WERI-Rb-1 (cell line): ENCODE measurements at places on chromosomes 2 and 18.

GRCh38 chr2:136917411-136917881 lies 152.1 kb downstream of the THSD7B start:
- DNase-seq: peak; percentile 83

- no peak for DNase-seq
Measured at GRCh38 chr2:46647766-46648742, 168.7 kb downstream of the TMEM247 start.

DNA sequence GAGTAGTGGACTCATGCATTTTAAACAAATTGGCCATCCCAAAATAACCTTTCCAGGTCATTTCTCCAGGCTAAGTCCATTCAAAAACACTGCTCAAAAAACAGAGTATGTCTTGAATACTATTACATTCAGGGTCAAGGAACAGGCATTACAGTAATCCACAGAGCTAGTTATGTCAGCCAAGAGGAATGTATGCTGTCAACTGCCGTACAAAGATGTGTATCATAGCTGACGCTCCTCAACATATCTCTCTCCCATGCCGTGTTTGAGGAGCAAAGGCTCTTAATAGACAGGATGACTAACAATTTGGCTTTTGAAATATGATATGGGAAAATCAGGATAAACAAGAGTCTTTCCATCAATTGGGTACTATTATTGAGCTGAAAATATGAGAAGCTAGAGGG lies 68.8 kb upstream of the KCTD1 start:
- no peak for DNase-seq

GRCh38 chr2:11870584-11870983 lies 124.2 kb downstream of the LPIN1 start:
- no peak for DNase-seq

DNA sequence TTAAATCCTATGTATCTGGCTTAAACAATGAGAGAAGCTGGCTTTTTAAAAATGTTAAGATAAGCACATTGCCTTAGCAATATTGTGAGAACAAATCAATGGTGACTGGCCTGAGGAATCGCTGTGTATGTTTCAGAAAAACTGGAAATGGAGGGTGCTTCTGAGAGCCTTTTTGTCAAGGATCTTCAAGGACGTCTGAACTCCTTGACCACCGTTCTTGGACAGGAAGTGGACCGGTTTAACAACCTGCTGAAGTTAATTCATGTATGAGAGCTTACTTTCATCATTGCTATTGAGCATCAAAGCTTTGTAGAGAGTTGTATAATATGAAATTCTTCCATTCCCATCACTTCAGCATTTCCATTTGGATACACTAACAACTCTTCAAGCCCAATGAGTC lies 72.6 kb downstream of the TRABD2A start:
- DNase-seq: no peak

- no peak for DNase-seq
Measured at GRCh38 chr18:79504034-79504433, 108.3 kb downstream of the NFATC1 start.

- no peak for DNase-seq
Measured at GRCh38 chr18:11909061-11909455, 941 bp upstream of the MPPE1 start.

- DNase-seq: no peak
Measured at GRCh38 chr2:43541165-43541564, 54.7 kb downstream of the THADA start.

- DNase-seq: peak; percentile 68
Measured at GRCh38 chr2:96685577-96686459, 43.3 kb downstream of the FER1L5 start.

DNA sequence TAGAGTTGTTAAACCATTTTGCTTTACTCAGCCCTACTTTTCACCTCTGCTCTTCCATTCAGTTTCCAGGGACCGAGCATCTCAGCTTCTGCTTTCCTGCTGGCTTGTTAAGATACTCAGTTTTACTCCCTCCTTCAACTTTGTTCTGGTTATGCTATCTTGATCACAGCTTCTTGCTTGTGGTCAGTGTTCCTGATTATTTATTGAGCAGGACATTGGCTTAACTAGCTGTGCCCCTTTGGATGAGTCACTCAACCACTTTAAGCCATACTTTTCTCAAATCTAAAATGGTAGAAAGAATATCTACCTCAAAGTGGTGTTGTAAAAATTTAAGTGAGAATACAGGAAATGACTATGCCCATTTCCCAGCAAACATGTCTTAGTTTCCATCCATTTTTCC lies 124.0 kb downstream of the KYNU start:
- DNase-seq: no peak
